Muscle of arm (tissue), 14 donors: ENCODE measurements at places on chromosomes 6 and 20. TPM values are rescaled to one million over a fixed set of nuclear protein-coding genes. Genes with fewer than 3 reads are reported as not detected.

The NRN1 gene
- not detected for polyA plus RNA-seq

- DNase-seq, result no peak
These were observed 265.5 kb downstream of the ALDH8A1 start for GRCh38 chr6:134684423-134684795.

GRCh38 chr6:135393289-135393688 lies 104.3 kb downstream of the AHI1 start:
- DNase-seq, result no peak

DNA sequence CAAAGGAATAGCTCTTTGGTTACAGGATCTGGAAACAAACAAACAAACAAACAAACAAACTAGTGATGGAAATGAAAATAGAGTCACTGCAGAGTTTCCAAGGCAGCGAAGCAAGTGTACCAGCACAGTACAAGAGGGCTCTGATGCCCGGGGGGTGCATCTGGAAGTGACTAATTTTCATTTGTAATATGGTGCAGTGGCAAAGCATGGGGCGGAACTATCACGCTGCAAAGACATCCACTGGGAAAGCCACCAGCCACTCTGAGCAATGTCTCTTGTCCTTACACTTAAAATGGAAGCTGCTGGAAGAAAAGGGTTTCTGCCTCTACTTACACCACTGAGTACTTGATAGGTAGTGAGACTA lies 44.4 kb upstream of the NEDD9 start:
- DNase-seq, result no peak

- no peak for DNase-seq
These were observed 41.3 kb upstream of the BTN3A2 start for GRCh38 chr6:26323525-26324294.
